Activated CD8-positive, alpha-beta memory T cell treated with anti-CD3 and anti-CD28 coated beads for 36 hours (primary cell): ENCODE measurements at places on chromosomes 13 and 19. TPM values are rescaled to one million over a fixed set of nuclear protein-coding genes. Genes with fewer than 3 reads are reported as not detected.

CGB5 gene
- total RNA-seq = not detected

TMEM255B gene
- total RNA-seq = 0.80 TPM

FBXO17 gene
- not detected for total RNA-seq

TNNT1 gene
- total RNA-seq = not detected

CCDC70 gene
- 0.42 TPM for total RNA-seq

CRX gene
- not detected for total RNA-seq

SIRT2 gene
- total RNA-seq = 30.4 TPM

ZNF443 gene
- 3.7 TPM for total RNA-seq

RASIP1 gene
- 0.63 TPM for total RNA-seq

PDCD2L gene
- total RNA-seq = 38.2 TPM

PRRG2 gene
- 1.1 TPM for total RNA-seq

LEUTX gene
- total RNA-seq = not detected

UPK1A gene
- 0.38 TPM for total RNA-seq

CHST8 gene
- total RNA-seq = not detected

PLK5 gene
- not detected for total RNA-seq
